Amniotic stem cell (primary cell): ENCODE measurements at places on chromosomes 11 and 22.

DNA sequence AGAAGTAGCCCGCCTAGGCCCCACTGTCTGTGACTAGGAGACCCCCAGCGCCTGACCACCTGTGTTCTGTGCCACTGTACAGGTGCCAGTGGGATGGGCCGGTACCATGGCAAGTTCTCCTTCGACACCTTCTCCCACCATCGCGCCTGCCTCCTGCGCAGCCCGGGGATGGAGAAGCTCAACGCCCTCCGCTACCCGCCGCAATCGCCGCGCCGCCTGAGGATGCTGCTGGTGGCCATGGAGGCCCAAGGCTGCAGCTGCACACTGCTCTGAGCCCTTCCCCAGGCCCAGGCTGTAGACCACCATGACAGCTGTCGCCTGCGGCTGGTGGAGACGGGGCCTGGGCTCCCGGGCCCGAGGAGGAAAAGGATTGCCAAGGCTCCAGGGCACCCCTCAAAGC is 2.8 kb upstream of the NDUFS8 start:
- no peak for DNase-seq

- DNase-seq: no peak
Observed at GRCh38 chr11:1682225-1682905, 14.6 kb upstream of the KRTAP5-6 start.

DNA sequence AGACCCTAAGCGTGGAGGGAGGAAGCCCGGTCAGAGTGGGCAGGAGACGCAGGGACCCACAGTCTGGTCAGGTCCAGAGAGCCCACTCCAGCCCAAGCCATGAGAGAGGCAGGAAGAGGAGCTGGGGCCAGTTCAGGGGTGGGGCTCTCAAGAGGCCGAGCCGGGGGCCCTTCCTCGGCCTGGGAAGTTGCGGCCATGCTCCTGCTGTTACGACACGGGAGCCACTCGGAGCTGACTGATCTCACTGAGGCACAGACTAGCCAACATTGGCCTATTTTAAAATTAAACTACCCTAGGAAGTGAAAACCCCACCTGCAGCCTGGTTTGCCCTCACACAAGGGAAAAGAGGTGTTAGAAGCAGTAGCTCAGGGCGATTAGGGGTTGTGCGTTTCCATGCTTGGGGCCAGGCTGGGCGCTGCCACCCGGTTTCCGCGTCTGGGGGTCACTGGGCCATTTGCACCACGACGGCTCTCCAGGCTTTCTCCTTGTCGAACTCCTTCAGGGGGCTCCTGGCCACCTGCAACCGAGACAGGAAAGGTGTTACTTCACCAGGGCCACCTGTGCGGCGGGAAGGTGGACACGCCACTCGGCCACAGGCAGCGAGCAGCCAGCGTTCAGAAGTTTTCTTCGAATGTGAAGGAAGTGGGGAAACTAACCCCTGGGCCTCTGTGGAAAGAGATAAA is 3.2 kb upstream of the TTLL8 start:
- no peak for DNase-seq

- no peak for DNase-seq
Observed at GRCh38 chr11:120260616-120261015, 20.7 kb downstream of the POU2F3 start.

DNA sequence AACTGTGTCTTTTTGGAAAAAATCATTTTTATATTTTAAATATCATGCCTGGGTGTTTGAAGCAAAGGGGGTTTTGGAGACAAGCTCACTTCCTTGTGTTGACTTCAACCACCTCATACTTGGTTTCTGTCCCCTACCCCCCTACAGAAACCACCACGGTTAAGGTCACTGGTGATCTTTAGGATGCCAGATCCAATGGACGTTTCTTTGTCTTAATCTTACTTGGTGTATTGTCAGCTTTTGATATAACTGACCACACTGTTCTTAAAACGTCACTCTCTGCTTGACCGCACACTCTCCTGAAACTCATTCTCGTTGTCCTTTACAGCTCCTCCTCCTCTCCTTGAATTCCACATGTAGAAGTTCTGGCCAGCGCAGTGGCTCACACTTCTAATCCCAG is 34.8 kb upstream of the SWAP70 start:
- no peak for DNase-seq

GRCh38 chr22:46697811-46698515 is 40.1 kb downstream of the CERK start:
- DNase-seq: no peak

- no peak for DNase-seq
Observed at GRCh38 chr11:47325271-47326041, 27.0 kb downstream of the MYBPC3 start.

DNA sequence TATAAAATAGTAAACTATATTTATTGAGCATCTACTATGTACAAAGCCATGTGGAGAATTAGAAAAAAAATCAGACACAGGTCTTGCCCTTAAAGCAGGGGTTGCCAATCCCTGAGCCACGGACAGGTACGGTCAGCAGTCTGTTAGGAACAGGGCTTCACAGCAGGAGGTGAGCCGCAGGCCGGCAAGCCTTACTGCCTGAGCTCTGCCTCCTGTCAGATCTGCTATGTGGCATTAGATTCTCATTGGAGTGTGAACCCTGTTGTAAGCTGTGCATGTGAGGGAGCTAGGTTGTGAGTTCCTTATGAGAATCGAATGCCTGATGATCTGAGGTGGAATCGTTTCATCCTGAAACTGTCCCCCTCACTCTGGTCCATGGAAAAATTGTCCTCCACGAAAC is 2.1 kb upstream of the RAG2 start:
- no peak for DNase-seq

GRCh38 chr22:40156001-40156516 is 21.7 kb upstream of the TNRC6B start:
- peak; percentile 20 for DNase-seq

DNA sequence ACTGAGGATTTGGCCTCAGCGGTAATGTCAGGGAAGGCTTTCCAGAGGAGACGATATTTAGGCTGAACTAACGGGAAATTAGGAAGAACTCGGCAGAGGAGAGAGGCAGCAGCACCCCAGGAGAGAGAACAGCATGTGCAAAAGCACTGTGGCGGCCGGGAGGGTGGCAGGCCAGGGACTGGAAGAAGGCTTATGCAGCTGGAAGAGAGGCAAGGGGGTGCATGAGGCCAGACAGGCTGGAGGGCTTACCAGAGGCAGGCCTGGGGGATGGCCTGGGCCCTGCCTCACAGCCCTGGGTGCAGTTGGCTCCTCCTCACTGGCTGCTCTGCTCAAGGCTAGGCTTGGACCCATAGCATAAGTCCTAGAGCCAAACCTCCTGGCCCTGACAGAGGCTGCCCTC is 7.7 kb upstream of the NPAS4 start:
- DNase-seq: no peak

- DNase-seq: no peak
Observed at GRCh38 chr11:46736615-46737014, 17.6 kb downstream of the F2 start.

- no peak for DNase-seq
Observed at GRCh38 chr11:36791957-36792356, 193.9 kb upstream of the RAG2 start.

- DNase-seq: no peak
Observed at GRCh38 chr22:49810363-49811019, 17.2 kb downstream of the BRD1 start.

- no peak for DNase-seq
Observed at GRCh38 chr11:111393096-111393495, 14.0 kb upstream of the POU2AF1 start.

- DNase-seq: no peak
Observed at GRCh38 chr11:108432783-108433182, 34.5 kb downstream of the C11orf65 start.

GRCh38 chr11:19200410-19201201 is 1.2 kb downstream of the CSRP3 start:
- no peak for DNase-seq

DNA sequence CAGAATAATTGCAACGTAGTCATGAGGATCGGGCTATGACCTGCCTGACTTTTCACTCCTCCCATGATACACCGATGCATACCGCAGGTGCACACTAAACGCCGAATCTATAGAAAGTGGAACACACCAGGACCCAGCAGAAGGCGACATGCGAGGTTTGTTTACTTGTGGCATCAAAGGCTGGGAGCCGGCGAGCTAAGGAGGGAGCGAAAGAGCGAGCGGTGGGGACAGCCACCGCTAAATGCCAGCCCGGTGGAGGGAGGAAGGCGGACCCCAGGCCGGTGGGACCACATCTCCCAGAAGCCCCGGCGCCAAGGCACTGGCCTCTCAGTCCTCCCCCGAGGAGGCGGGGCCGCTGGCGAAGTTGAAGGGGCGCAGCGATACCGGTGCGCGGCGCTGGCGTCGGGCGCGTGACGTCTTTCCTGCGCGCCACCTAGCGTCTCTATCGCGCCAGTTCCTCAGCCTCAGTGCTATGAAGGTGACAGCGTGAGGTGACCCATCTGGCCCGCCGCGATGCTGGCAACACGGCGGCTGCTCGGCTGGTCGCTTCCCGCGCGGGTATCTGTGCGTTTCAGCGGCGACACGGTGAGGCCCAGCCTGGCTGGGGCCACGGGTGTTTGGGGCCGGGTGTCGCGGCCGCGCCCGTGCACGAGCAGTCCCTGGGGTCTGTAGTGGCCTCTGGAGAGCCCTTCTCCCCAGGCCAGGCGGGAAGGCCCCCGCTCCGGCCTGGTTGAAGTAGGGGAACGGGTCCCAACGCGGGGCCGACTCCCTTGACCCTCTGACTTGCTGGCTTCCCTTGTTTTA is at the start of gene NDUFV1:
NDUFV1 (plus strand) TSS at position 445 of the 804 bp plus-strand sequence; CDS start at position 514, 69 bp downstream.
- DNase-seq: peak; percentile 76

GRCh38 chr11:46693597-46694012 is 6.8 kb downstream of the ARHGAP1 start:
- no peak for DNase-seq

GRCh38 chr11:20840341-20840740 is 171.0 kb downstream of the NELL1 start:
- no peak for DNase-seq

GRCh38 chr11:107040433-107041087 is 22.3 kb upstream of the GUCY1A2 start:
- no peak for DNase-seq

GRCh38 chr11:130858215-130858614 is 58.1 kb downstream of the SNX19 start:
- DNase-seq: no peak

DNA sequence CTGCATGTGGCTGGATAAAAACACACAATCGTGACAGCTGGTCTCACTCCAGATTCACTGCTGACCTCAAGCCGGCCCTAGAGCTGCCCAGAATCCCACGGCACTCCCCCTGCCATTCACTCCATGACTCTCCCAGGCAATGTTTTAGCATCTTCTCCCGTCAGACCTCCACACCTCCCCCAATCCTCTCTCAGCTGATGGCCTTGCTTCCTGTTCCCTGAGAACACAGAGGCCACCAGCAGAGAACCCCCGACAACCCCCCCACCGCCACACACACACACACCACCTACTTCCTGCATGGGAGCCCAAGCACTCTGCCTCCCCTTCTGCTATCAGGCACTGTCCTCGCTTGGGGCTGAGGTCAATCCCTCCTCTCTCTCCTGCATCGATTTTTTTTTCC is 9.3 kb downstream of the TNKS1BP1 start:
- no peak for DNase-seq

- no peak for DNase-seq
Observed at GRCh38 chr11:78319453-78319955, 98.1 kb downstream of the GAB2 start.

GRCh38 chr11:2911785-2912391 is 17.3 kb downstream of the PHLDA2 start:
- DNase-seq: no peak

- no peak for DNase-seq
Observed at GRCh38 chr11:107563702-107564101, 1.8 kb downstream of the ALKBH8 start.

DNA sequence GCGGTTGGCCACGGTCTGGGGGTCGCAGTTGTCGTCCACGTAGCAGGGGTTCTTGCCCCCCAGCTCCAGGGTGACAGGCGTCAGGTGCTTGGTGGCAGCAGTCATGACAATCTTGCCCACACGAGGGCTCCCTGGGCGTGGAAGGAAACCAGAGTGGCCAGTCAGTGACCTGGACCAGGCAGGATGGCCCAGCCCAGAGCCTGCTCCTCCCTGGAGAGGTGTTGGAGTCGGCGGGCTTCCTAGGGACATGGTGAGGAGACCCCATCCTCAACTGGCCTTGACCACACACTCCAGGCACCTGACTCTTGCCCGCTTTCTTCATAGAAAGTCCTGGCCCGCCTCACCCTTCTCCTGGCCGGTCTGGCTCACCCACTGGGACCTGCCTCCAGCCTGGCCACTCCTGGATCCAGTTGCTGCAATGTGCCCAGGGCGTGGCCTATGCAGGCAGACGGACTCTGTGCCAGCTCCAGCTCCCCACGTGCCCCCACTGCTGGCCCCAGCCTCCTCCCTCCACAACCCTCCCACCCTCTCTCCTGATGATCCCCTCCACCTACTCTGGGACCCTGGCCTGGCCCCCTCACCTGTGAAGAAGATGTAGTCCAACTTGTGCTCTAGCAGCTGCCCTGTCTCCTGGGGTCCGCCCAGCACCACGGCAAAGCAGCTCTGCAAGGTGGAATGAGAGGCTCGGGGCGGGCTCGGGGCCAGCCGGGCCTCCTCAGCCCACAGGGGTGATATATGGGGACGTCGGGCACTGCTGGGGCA is 8.7 kb downstream of the ALDH3B2 start:
- no peak for DNase-seq

DNA sequence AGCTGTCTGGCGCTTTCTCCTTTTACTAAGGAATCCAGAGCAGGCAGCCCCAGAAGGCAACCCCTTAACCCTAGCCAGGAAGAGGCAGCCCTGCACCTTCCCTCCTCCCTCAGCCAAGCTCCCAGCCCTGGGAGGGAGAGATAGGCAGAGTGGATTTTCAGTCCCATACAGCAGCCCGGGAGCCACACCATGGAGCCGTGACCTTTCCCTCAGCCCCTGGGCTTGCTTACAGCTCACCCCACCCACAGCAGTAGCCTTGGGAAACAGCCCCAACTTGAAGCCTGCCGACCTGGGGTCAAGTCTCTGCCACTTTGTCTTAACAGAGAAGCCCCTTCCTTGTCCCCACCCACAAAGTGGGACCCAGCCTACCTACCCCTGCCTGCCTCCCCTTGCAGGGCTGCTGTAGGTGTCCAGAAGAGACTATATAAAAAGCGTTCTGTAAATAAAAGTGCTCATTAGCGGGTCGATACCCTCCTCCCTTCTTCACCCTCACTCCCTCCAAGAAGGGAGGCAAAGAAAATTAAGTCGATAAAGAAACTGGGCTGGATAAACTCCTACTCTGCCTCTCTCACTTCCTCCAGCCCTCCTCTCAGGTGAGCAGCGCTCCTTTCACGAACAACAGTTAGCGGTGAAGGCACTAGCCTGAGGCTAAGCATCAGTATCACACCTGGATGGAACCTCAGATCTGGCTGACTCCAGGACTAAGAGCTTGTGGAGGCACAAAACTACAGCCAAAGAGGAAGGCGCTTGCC is 4.2 kb downstream of the TST start:
- DNase-seq: no peak
